ENCODE measurements at places on chromosomes 2 and 18.

GRCh38 chr18:44474067-44474411, 206.6 kb upstream of the SETBP1 start:
- no peak for DNase-seq

DNA sequence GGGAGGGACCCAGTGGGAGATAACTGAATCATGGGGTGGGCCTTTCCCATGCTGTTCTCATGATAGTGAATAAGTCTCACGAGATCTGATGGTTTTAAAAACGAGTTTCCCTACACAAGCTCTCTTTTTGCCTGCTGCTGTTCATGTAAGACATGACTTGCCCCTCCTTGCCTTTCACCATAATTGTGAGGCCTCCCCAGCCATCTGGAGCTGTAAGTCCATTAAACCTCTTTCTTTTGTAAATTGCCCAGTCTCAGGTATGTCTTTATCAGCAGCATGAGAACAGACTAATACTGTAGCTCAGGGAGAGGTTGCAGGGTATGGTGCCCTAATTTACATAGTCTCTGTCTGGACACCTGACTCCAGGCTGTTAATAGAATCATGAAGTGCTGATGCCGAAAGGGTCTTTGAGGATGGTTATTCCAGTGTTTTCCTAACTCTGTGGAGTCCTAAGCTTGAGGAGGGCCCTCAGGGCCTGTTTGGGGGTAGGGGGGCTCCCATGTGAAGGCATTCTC, 343.2 kb downstream of the ALK start:
- no peak for DNase-seq

DNA sequence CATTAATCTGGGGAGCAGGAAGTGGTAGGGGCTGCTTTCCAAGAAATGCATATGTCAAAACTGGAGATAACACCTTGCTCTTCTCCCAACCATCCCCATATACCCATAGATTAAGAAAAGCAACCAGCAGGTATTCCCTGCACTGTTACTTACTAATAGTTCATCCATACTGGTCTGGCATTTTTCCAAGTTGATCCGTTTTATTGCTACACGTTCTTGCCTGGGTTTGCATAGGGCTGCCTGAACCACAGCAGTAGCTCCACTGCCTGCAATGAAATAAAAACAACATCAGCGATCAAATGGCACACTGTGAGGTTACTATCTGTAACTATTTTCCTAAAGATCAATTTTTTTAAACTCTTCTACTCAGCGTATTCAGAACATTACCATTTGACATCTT, 65.6 kb downstream of the STK39 start:
- DNase-seq: no peak

- no peak for DNase-seq
Observed at GRCh38 chr2:231661422-231662027, 46.8 kb upstream of the PTMA start.

GRCh38 chr2:215397632-215398341, 38.1 kb downstream of the FN1 start:
- peak; percentile 79 for DNase-seq

DNA sequence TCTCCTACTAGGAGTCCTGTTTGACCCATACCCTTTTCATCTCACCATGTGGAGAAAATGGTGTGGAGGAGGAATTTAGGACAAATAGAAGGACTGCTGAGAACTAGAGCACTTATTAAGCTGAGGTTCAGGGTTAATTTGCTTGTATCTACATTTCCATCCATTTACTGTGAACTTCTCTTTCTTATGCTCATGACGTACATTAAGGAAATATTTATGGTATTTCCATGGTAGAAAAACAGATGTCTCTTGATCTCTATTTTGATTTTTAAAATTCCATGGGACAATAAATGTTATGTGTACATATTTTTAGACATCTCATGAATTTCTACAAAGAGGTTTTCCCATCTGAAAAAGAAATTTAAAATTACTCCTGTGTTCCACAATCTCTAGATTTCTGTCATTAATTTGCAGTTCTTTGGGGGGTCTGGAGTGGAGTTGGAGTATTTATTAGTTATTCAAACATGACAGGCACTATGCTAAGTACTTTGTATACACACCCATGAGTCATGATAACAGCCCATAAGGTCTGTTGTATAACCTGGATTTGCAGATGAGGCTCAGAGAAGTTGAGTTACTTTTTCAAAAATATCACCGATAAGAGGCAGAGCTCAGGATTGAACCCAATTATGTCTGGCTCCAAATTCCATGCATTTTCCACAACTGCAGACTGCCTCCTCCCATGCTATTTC, 112.6 kb downstream of the COPS8 start:
- DNase-seq: no peak

DNA sequence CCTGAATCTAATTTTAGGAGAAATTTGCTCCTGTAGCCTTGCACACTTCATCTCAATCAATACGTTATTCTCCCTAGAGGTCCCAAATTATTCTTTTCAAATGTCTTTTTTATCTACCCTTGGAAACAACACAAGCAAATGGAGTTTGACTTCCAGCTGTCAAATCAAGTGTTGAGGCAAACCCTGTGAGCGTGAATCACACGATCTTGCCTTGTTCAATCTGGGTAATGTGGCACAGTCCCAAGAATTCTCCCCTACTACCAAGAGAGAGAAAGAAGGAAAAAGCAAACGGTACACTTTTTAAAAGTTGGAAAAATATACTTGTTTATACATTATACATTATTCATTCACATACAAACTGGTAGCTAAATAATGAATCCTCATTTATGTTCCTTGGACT, 2035.3 kb upstream of the CELF4 start:
- no peak for DNase-seq
